ENCODE measurements at places on chromosomes 6 and 20.

DNA sequence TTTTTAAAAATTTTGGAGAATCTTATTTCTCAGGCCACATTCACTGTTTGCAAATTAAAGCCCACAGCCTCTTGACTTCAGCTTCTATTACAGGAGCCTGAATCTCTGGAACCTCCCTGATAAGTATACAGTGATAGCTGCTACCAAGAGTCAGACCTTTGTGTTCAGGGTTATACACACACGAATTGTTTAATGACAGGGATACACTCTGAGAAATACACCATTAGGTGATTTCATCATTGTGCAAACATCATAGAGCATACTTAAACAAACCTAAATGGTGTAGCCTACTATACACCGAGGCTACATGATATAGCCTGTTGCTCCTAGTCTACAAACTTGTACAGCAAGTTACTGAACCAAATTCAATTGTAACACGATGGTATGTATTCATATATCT, 473.9 kb downstream of the PKHD1 start:
- DNase-seq = no peak

DNA sequence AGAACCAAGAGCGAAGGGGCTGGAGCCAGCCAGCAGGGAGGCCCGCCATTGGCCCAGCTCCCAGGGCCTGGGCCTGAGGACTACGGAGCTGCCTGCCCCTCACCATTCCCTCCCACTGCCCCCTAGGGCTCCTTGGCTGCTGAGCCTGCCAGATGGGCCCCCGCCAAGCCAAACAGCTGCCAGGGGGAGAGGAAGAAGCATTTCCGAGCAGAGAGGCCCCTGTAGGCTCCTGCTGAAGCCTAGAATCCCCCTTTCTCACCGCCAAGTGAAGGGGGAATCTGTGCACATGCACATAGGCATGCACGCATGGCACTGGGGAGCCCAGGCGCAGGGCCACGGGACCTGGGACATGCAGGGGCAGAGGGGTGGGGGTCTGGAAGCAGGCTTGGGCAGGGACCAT, 28.5 kb upstream of the MRPS18A start:
- no peak for DNase-seq

DNA sequence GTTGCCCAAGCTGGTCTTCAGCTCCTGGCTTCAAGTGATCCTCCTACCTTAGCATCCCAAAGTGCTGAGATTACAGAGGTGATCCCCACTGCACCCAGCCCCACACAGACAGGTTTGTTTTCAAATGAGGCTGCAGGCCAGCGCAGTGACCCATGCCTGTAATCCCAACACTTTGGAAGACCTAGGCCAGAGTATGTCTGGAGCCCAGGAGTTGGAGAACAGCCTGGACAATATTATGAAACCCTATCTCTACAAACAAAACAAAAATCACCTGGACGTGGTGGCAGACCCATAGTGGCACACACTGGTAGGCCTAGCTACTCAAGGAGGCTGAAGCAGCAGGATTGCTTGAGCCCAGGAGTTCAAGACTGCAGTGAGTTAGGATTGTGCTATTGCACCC, 8.0 kb upstream of the HMGN4 start:
- DNase-seq = no peak

GRCh38 chr6:39377539-39377950, 55.0 kb upstream of the KCNK16 start:
- peak; percentile 63 for DNase-seq

DNA sequence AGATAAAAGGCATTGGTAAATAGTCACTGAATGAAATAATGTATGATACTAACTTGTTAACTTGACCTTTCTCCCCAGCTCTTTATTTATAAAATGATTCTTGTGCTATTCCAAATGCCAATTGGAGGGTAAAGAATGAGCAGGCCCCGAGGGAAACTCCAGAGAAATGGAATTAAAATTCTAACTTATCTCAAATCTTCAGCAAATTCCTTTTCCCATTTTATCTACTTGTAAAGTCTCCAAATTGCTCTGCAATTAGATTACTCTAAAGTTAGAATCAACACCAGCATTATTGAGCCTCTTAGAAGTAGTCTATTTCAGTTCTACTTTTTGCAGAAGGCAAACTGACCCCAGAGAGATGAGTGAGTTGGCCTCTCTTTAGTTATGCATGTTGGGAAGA, 165.9 kb upstream of the PREP start:
- no peak for DNase-seq
